ENCODE measurements at places on chromosomes 12 and 14.

- DNase-seq: peak; percentile 69
These were observed 4.6 kb upstream of the RARG start for GRCh38 chr12:53236443-53237111.

GRCh38 chr14:34750233-34750632 lies 35.8 kb upstream of the CFL2 start:
- DNase-seq: no peak

- no peak for DNase-seq
These were observed 17.2 kb downstream of the CNIH1 start for GRCh38 chr14:54423991-54424390.

DNA sequence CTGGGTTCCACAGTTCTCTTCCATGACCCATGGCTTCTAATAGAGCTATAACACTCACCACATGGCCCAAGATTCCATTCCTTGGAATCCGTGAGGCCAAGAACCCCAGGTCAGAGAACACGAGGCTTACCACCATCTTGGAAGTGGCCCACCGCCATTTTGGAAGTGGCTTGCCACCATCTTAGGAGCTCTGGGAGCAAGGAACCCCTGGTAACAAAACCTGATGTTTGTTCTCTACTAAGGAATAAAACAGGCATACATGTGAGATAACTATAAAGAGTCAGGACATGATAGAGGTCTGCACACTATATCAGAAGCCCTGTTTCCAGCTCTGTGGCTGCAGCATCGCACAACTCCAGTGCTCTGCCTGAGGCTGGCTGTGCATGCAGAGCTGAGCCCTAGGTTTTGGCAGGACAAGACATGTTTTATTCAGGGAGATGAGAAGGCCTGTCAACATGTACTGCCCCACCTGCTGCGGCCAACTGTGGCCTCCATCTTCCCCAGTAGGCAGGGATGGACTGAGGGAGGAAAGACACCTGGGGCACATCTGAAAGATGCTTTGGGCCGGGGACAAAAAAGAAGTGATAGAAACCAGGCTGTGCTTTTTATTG lies 344.9 kb downstream of the DAD1 start:
- DNase-seq: no peak

GRCh38 chr12:100141666-100141997 lies 1.0 kb downstream of the BLTP3B start:
- DNase-seq: peak; percentile 79

GRCh38 chr12:132866251-132866828 lies 21.1 kb downstream of the CHFR start:
- no peak for DNase-seq

DNA sequence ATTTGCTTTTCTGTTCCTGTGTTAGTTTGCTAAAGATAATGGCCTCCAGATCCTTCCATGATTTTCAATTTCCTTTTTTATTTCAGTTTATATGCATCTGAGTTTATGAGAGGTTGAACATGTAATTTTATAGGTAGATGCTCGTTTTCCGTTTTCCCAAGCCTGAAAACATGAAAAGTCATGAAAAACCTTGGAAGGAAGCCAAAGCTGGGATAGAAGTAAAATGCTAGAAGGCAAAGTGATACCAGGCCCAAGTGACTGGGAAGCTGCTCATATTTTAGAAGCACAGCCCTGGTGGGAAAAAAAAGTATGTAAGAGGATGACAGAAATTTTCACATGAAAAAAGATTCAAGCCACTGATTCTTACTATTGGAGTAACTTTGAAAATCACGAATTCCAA lies 290.8 kb downstream of the PRKD1 start:
- no peak for DNase-seq

DNA sequence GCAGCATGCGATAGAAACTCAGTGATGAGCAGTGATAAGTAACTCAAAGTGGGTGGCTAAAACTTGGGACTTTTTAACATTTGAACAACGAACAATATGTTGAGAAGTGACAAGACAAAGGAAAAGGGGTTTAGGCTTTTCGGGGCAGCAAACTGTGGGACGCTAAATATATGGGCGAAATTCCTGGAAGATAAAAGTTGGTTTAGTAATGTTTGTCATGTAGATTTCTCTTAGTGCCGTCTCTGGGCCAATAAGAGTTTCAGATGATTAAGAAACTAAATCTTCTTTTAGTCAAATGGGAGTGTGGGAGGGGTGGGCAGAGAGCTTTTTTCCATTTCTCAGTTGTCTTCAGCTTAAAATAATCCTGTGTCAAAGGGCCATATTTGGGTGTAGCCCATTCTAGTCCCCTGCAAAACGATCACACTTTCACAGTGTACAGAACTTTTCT lies 41.7 kb upstream of the FUT8 start:
- DNase-seq: no peak

DNA sequence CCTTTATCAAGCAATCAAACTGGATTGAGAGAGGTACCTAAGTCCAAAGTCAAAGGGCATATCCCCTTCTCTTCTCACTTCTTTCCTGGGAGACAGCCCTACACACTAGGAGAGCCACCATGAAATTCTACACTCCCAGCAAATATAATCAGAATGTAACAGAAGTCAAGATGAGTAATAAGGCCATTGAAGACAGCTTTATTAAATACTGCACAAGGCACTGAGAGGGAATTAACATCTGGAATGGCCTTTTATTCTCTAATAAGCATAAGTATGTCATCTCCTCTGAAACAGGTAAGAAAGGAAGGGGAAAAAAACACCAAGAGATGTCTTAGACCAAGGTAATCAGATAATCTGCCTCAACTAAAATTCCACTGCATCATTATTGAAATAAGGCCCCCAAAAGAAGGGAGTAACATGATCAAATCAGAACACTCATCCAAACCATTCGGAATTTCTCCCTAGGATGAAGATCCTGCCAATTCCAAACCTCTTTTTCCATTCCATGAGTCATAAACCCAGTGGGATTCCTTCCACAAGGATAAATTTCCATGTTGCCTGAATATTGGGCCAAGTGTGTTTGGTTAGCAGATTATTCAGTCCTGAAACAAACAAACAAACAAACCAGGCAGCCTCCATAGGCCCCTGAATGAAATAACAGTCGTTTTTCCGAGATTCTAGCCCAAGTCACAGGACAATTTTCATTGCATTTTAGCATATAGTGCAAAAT lies 19.9 kb downstream of the SLC35F4 start:
- no peak for DNase-seq

- DNase-seq: peak; percentile 13
These were observed 333.8 kb downstream of the PDZRN4 start for GRCh38 chr12:41521872-41522379.

- DNase-seq: no peak
These were observed 7.9 kb downstream of the FOXN3 start for GRCh38 chr14:89408907-89409700.

- DNase-seq: no peak
These were observed 124.5 kb downstream of the PTPRO start for GRCh38 chr12:15446807-15447206.

DNA sequence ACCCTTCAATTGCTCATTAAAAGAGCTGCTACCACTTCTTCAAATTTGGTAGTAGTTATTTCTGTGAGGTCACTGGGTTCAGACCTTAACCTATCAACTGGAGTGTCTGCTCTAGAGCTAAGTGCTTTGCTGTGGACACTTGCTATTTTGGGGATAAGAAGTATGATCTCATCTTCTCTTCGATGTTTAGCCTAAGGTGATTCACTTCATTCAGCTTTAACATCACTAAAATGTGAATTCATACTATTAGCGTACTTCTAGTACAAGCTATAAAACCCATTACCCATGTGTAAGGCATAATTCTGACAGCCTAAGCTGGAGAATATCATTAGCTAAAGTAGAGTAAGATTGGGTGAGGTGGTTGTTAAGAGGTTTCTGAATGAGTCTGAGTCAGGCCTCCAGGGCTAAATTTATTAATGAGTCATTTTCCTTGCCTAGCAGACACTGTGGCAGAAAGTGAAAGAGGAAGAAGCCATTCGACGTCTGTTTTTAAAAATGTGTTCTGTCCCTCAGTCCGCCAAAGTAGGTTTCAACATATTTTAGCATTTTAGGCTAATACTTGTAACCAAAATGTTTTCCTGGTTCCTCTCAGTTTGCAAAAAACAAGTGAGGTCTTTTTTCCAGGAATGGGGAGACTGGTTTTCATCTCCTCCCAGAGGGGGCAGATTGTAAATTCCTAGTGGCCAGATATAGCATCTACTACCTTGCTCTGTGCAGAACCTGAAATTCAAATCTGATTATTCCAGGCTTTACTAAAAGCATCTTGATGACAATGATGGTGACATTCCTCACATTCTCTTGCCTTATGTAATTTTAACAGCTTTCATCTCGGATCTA lies 103.6 kb downstream of the SSPN start:
- DNase-seq: peak; percentile 44

GRCh38 chr14:39430762-39431415 lies 1.3 kb downstream of the FBXO33 start:
- peak; percentile 4 for DNase-seq

DNA sequence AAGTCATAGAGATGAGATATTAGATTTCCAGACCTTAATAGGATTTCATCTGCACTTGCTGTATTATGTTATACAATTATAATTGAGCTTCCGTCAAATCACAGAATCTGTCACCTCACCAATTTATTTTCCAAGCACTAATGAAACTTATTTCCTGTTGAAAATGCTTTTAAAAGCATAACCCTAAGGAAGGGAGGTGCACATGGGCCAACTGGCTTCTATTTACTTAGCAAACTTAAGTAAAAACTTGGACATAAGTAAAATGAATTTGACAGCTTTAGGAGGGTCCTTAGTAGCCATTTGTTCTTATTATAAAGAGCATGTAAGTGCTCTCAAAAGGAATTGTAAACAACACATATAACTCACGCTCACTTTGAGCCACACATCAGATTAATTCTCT lies 462.2 kb upstream of the TMPO start:
- DNase-seq: no peak

DNA sequence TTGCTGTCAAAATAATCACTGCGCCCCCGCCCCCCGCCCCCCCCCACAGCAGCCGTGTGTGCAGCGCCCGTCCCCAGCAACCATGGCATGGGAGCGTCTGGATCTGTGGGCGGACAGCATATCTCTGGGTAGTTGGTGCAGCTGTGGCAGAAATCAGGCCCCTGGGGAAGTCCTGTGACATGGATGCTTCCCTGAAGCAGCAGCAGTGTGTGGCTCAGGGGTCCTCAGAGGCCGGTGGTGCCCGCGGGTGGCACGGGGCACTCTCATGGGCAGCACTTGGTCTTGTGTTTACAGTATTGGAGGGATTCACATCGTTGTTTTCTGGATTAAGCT lies 19.2 kb downstream of the XRCC3 start:
- no peak for DNase-seq

DNA sequence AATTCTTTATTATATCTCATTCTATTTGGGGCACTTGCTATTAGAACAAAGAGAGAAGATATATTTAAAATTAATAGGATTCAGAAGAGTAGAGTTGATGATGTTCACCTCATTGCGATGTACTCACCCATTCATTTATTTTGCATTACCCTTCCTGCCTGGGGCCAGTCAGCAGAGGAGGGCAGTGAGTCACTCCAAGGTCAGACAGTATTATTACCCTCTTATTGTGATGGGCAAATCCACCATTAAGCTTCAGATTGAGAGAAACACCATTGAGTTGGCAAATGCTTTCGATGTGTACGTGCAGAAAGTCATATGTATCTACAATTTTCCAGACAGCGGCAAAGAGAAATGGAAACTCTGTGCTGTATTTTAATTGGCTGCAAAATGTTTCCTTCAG lies 134.2 kb downstream of the BICD1 start:
- no peak for DNase-seq

GRCh38 chr12:14959126-14959440 lies 2.3 kb downstream of the ARHGDIB start:
- DNase-seq: no peak

DNA sequence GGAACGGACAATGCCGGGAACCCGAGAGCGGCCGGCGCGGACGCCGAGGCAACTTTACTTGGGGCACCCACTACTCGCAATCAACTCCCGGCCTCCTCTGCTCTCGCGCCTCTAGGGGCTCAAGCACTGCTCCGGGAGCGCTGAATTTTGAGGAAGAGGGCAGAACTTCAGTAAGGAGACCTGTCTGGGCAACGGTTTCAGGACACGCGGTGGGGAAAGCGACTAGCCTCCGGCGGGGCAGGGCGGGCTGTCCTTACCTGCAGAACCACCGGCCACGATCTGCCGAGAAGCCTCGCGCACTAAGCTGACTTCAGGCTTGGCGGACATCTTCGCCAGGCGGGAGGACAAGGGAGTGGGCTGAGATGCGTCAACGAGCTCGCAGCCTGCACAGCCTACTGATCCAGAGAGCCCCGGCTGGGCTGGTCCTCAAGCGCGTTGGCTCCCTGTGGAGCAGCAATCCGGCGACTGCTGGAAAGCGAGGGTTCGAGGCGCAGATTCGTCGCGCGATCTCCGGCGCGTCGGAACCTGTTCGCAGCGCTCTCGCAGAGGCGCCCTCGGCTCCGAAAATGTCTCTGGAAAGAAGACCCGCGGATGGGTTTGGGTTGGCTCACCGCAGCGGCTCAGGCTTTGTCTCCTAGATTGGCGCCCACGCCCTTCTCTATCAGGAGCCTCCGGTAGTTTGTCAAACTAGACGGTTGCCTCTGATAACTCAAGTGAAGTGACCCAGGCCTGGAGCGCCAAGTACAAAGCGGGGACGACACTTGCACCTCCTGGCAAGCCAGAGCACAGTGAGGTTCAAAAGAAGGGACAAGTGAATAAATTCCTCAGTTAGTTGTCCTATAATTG lies at the start of gene SLC25A21:
Gene SLC25A21, minus strand, starts transcription at position 583 of the 846 bp plus-strand sequence.
- no peak for DNase-seq

DNA sequence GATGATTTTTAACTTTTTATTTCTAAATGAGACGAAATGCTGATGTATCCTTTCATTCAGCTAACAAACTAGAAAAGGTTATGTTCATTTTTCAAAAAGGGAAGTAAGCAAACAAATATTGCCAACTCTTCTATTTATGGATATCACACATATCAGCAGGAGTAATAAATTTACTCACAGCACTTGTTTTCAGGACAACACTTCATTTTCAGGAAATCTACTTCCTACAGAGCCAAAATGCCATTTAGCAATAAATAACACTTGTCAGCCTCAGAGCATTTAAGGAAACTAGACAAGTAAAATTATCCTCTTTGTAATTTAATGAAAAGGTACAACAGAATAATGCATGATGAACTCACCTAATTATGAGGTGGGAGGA lies 139.6 kb downstream of the HMGA2 start:
- no peak for DNase-seq

- DNase-seq: no peak
These were observed 489.0 kb downstream of the SNAPC1 start for GRCh38 chr14:62251237-62251636.

DNA sequence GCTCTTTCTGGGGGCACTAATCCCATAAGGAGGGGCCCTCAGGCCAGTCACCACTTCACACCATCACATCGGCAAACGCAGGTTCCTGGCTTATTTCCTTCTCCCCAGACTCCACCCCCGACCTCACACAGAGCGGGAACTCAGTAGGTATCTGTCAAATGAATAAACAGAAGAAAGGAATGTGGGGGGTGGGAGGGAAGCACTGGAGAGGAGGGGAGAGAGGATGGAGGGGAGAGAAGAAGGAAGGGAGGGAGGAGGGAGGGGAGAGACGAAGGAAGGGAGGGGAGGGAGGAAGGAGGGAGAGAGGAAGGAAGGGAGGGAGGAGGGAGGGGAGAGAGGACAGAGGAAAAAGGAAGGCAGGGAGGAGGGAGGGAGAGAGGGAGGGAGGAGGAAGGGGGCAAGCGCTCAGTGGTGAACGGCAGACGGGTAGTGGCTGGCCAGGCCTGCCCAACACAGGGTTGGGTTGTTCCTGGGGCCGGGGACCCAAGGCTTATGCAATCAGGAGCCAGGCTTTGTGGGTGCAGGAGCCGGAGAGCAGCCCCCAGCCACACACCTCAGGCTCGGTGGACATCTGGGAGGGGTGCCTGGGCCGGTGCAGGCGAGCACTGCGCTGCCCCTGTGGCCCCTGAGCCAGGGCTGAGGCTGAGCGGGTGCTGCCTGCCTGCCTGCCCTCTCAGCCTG lies 52.6 kb upstream of the FBRSL1 start:
- no peak for DNase-seq
